ENCODE measurements at places on chromosomes 2 and 18. TPM values are rescaled to one million over a fixed set of nuclear protein-coding genes. Genes with fewer than 3 reads are reported as not detected.

DNA sequence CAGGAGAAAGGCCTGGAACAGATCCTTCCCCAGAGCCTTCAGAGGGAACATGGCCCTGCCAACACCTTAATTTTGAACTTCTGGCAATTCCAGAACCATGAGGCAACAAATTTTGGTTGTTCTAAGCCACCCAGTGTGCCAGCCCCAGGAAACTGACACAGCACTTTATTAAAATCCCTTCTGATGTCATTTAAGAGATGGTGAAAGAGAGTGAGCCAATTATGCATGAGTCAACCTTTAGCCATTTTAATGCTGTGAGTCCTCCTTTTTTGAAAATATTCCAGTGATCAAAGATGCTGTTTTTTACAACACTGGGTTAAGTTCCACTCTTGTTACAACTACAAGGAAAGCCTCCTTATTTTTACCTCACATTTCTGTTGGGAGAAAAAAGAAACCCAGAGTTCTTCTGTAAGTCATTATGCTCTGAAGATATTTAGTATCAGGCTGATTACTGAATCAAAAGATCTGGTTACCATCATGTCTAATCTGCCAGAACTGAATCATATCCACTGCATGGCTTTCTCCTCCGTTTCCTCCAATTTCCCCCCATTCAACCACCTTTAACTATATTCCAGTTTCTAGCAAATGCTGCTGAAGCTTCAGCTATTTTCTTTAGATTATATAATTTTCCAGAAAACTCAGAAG lies 235.4 kb downstream of the TXNL1 start:
- H3K27ac ChIP-seq = peak overlapping the region; percentile 15
- H3K36me3 ChIP-seq = no peaks in the 10 kb centered on the region
- peak; percentile 64 for DNase-seq

DNA sequence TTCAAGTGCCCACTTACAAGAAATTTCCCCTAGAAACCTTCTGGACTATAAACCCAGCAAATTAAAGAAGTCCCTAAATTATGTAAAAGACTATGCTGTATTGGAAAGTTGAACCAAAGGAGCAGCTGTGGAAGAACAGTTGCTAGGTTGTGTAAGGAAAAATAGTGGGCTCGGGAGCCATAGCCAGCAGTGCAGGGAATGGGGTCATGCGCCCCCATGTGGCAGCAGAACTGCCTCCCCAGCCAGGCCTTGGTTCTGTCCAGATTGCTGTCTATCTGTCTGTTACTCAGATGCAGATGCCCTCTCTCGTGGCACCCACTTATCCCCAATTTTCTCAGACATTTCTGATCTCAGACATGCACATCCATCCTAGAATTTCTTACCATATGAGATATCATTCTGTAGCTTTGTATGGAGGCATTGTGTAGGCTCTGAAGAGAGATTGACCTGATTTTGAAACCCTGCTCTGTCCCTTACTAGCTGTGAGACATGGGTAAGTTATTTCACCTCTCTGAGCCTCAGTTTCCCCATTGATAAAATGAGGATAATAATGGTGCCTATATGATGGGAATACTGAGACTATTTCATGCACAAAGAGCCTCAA lies 258.3 kb downstream of the SS18 start:
- no peak for DNase-seq
- no peak overlapping the region for H3K4me3 ChIP-seq
- no peaks in the 10 kb centered on the region for H3K27me3 ChIP-seq

GRCh38 chr2:218895326-218895725 lies 14.7 kb downstream of the WNT10A start:
- no peaks in the 10 kb centered on the region for H3K36me3 ChIP-seq
- H3K4me1 ChIP-seq = no peaks in the 10 kb centered on the region
- no peak for DNase-seq
- no peak overlapping the region for H3K27ac ChIP-seq

DNA sequence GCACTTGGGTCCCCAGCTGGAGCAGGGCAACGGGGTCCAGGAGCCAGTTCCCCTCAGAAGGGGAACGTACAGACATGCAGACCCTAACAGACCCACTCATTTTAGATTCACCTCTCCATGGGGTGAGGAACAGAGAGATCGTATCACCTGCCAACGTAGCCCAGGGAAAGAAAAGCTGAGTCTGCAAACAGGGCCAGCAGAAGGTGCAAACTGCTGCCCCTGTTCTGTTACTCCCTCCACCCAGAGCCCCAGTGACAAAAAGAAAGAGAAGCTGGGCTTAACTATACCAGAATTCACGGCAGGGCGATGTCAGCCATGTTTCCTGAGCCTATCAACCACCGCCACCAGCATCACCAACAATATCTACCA lies 817 bp upstream of the HS1BP3 start:
- H3K27me3 ChIP-seq = no peaks in the 10 kb centered on the region
- H3K27ac ChIP-seq = peak overlapping the region; percentile 14
- H3K36me3 ChIP-seq = no peaks in the 10 kb centered on the region
- H3K4me1 ChIP-seq = no peaks in the 10 kb centered on the region
- no peak for DNase-seq

- H3K4me1 ChIP-seq = no peaks in the 10 kb centered on the region
- no peak overlapping the region for H3K4me3 ChIP-seq
- H3K27ac ChIP-seq = no peak overlapping the region
- H3K27me3 ChIP-seq = no peaks in the 10 kb centered on the region
Observed at GRCh38 chr2:28352104-28352503, 40.6 kb upstream of the FOSL2 start.

GRCh38 chr2:38947241-38948239 lies 57.9 kb downstream of the ARHGEF33 start:
- no peak overlapping the region for H3K4me3 ChIP-seq
- H3K36me3 ChIP-seq = no peaks in the 10 kb centered on the region
- H3K4me1 ChIP-seq = no peaks in the 10 kb centered on the region
- H3K27me3 ChIP-seq = no peaks in the 10 kb centered on the region
- no peak overlapping the region for H3K27ac ChIP-seq
- peak; percentile 82 for DNase-seq

- no peak overlapping the region for H3K4me3 ChIP-seq
- peaks cover 2% of the 10 kb centered on the region for H3K4me1 ChIP-seq
- no peaks in the 10 kb centered on the region for H3K27me3 ChIP-seq
- DNase-seq = no peak
- no peaks in the 10 kb centered on the region for H3K36me3 ChIP-seq
Observed at GRCh38 chr2:38598200-38598990, 4.3 kb downstream of the HNRNPLL start.

DNA sequence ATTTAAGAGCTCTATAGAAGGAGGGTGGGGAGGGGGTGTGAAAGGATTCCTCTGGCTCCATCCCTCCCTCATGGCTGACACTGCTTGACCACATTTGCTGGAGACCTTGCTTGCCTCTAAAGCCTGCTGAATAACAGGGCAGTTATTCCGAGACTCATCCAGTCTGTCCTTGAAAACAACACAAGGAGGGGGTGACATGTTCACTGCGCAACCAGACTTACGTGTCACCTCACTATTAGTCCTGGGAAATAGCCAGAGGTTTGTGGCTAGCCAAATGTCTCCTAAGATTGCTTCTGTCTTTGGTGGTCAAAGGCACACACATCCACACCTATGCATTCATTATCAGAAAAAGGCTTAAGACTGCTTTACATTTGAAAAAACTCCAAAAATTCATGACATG lies 256.2 kb upstream of the SKOR2 start:
- no peak overlapping the region for H3K27ac ChIP-seq
- H3K4me1 ChIP-seq = no peaks in the 10 kb centered on the region
- DNase-seq = no peak
- H3K27me3 ChIP-seq = no peaks in the 10 kb centered on the region

DNA sequence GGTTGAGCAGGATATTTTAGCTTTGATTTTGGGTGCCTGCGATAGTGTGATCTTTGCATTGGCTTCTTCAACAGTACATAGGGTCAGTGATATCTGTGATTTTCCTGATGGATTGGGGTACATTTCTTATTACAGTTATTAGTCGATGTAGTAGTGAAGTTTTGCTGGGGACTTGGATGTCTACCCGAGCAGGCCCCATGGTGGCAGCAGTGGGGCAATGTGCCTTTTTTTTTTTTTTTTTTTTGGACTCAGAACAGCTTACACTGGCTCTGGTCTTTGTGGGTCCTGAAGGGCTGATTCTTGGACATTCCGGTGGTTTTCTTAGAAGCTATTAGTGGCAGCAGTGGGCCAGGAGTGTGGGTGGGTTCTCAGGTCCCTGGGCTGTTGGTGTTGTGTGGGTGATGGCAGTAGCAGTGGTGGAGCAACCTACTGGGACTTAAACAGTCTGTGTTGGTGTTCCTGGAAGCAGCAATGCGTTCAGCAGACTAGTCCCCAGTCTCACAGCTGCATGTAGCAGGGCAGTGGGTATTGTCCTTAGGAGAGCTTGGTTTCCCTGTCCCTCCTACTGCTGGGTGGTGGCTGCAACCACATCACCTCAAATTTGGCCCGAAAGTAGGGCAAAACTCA lies 53.7 kb upstream of the SLC4A10 start:
- H3K36me3 ChIP-seq = no peaks in the 10 kb centered on the region
- no peaks in the 10 kb centered on the region for H3K4me1 ChIP-seq
- H3K4me3 ChIP-seq = no peak overlapping the region
- no peak overlapping the region for H3K27ac ChIP-seq
- DNase-seq = no peak
- no peaks in the 10 kb centered on the region for H3K27me3 ChIP-seq

- H3K4me1 ChIP-seq = no peaks in the 10 kb centered on the region
- no peak overlapping the region for H3K4me3 ChIP-seq
- no peak overlapping the region for H3K27ac ChIP-seq
- no peak for DNase-seq
Observed at GRCh38 chr2:136135921-136136906, 18.3 kb upstream of the CXCR4 start.

DNA sequence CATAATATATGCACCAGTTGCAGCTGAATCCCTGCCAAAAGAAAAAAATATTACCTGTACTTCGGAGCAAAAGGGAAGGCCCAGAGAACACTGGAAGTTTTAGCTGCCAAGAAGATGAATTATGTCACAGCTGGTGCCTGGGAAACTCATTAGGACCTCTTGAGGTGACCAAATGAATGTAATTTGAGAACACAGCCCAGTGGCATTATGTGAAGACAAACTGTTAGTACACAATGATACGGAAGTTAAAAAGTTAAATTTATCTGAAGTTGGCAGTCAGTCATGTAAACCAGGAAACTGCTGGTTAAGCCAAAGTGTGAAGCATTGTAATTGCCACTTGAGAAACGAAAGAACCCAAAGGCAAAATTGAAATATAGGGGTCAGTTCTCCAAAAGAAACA lies 80.7 kb downstream of the EML4 start:
- H3K4me1 ChIP-seq = no peaks in the 10 kb centered on the region
- no peaks in the 10 kb centered on the region for H3K27me3 ChIP-seq
- H3K27ac ChIP-seq = no peak overlapping the region
- DNase-seq = no peak
- H3K36me3 ChIP-seq = peaks cover 3% of the 10 kb centered on the region

- no peaks in the 10 kb centered on the region for H3K36me3 ChIP-seq
- DNase-seq = no peak
- no peak overlapping the region for H3K4me3 ChIP-seq
- H3K27me3 ChIP-seq = no peaks in the 10 kb centered on the region
Observed at GRCh38 chr18:63107931-63108330, 211.6 kb downstream of the BCL2 start.

The DNAJC27 gene
- total RNA-seq = 6.7 TPM

The SNRPD1 gene
- total RNA-seq = 21.0 TPM

The IL1RN gene
- total RNA-seq = 7.1 TPM

The ANKRD30BL gene
- total RNA-seq = not detected

The MBOAT2 gene
- total RNA-seq = 26.3 TPM

The NYAP2 gene
- 2.0 TPM for total RNA-seq

Data from aorta (tissue), 5 donors.